NCI-H187 (cell line): ENCODE measurements at places on chromosomes 12 and 14.

DNA sequence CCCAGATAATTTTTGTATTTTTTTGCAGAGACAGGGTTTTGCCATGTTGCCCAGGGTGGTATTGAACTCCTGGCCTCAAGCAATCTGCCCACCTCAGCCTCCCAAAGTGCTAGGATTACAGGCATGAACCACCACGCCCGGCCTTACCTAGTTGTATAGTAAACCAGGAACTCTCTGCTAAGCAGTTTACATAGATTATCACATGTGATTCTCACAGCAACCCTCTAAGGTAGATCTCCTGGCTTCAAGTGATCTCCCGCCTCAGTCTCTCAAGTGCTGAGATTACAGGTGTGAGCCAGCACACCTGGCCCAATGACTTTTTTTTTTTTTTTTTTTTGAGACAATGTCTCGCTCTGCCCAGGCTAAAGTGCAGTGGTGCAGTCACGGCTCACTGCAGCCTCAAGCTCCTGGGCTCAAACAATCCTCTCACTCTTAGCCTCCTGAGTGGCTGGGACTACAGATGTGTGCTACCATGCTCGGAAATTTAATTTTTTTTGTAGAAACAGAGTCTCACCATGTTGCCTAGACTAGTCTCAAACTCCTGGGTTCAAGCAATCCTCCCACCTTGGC, 26.0 kb upstream of the ATP2A2 start:
- peak; percentile 78 for DNase-seq

GRCh38 chr12:106960443-106960842, 4.7 kb downstream of the TMEM263 start:
- no peak for DNase-seq

DNA sequence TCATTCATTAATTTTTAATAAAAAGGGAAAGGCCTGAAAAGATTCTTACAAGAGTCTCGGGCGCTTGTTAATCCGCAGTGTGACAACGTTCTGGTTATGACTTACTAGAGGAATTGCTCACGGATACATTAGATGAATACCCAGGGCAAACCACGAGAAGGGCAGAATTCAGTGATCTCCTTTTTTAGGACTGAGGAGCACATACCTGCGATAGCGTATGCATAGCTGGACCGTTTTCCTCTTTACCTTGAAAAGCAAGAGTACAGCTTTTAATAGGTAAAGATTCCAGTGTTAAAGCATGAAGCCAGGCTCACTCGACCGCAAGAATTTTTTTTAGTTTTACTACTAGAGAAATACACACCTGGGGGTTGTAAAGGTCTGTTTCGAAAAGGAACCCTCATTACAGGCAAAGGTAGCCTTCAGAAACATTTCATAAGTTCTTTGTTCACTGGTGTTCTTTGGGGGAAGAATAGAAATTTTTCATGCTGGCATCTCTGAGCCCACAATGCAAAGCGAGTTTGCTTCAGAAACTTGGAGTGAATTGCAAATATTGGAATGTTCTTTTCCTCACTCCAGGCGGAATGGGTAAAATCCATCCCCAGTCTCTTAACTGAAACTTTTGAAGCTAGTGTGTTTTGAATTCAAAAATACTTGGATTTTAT, 953 bp downstream of the MAPK1IP1L start:
- DNase-seq: peak; percentile 74

- no peak for DNase-seq
Measured at GRCh38 chr14:28375295-28375694, 391.3 kb upstream of the FOXG1 start.

GRCh38 chr12:113161415-113162016, 12.0 kb downstream of the CFAP73 start:
- peak; percentile 96 for DNase-seq

- no peak for DNase-seq
Measured at GRCh38 chr14:24607635-24608514, 1.6 kb downstream of the GZMH start.

- DNase-seq: no peak
Measured at GRCh38 chr14:69648480-69649451, 37.4 kb downstream of the SUSD6 start.

- no peak for DNase-seq
Measured at GRCh38 chr14:83779266-83779665, 1750.7 kb upstream of the FLRT2 start.

DNA sequence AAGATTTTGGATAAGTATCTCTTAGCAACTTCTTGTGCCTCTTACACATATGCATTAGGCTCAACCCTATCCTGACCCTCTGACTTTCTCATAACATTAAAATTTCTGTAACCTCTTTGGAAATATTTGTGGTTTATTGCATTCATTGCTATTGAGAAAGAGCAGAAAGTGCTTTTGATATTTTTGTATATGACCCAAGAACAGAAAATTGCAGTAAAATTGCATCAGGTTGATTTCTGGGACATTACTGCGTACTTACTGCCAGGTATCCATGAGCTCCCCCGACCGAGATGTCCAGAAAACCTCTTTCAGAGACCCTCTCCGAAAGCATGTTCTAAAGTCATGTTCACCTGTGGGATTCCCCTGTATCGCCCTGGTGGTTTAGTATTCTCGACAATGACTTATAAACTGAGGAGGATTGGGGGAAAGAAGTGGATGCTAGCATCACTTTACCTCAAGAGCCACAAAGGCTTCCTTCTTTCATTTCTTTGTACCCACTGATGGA, 14.5 kb upstream of the IL22 start:
- DNase-seq: no peak

GRCh38 chr12:56010111-56010570, 10.7 kb upstream of the IKZF4 start:
- no peak for DNase-seq

- no peak for DNase-seq
Measured at GRCh38 chr14:67411820-67412421, at the start of gene PLEK2. PLEK2 (minus strand) TSS chr14:67412165; CDS start chr14:67412059, 106 bp downstream.

GRCh38 chr12:95319694-95320331, 102.2 kb downstream of the VEZT start:
- DNase-seq: no peak

DNA sequence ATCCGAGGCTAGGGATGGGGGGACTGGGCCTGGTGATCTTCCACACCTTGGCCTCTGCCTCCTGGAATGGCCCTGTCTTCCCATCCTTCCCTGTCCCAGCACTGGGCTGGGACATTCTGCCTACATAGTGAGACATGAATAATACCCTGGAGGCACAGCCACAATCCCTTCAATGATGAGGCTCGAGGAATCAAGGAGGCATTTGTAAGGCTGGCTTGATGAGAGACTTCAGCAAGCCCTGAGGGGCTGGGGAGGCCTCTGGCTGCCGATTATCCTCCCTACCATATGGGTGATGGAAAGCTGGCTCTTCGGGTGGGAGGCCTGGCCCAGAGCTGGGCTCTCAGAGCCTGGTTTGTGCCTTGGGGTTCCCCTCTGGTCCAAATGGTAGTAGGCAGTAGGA, 92.5 kb downstream of the CALM1 start:
- DNase-seq: no peak

- no peak for DNase-seq
Measured at GRCh38 chr12:127480775-127481314, 786.1 kb upstream of the TMEM132C start.

DNA sequence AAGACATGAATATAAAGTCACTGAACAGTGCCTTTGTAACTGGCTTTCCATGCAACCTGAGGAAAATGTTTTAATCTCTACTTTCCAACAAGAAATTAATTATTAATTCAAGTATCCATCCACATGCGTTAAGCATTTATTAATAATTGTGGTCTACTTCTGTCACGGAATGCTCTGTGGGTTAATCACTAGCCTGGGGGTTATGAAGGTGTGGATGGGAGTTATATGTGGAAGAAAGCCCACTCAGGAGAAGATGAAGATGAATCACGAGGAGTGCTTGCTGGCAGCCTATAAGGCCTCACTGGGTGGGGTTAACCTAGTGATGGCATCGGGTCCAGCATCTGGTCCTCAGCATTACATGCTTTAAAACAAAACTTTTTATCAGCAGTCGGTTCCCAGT, 99.5 kb upstream of the AVPR1A start:
- DNase-seq: no peak

DNA sequence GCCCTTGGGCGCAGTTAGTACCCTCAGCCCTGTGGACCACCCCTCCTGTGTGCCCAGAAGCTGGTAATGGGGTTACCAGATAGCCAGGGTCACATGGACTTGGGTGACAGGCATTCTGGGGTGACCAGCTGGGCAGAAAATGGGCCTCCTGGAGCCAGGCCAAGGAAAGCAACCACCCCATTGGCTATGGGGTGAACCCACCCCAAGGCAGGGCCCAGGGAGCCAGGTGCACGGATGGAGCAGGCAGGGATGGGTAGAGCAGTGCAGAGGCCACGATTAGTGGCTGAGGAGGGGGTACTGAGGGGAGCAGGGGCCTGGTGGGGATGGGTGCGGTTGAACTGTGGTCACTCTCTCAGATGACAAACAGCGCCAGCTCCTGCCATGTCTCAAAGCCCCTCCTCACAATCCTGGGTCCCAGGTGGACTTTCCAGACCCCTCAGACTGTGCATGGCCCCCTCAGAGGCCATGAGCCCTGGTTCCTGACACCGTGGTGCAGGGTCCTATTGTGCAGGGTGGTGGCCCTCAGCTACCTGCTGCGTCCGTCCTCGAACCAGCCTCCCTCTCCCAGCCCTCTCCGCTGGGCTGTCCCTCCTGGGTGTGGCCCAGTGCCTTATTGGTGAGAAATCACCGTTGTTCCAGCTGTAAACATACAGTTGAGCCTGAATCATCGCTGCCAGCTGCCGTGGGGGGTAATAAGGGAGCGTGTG, 23.4 kb upstream of the BEGAIN start:
- no peak for DNase-seq
